ENCODE measurements at places on chromosomes 6 and 20.

DNA sequence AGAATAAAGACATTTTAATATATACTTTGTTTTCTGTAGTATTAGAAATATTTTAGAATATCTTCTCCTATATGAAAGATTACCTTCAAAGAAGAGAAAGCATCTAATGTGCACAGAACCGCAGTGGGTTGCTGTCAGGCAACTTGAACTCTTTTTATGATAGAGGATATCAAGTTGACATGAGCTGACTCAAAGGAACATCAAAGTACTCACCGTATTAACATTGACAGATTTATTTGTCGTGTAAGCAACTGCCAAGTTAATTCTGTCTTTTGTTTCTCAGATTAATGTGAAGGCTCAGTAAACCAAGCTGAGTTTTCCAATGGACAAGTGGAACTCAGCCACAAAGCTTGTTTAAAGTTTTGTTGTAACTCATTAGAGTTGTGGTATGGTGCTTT, 2.2 kb upstream of the GINM1 start:
- no peak for DNase-seq

- DNase-seq: no peak
These were observed 380.0 kb upstream of the GJE1 start for GRCh38 chr6:141752677-141753076.

- no peak for DNase-seq
These were observed 259.6 kb upstream of the EPHA7 start for GRCh38 chr6:93678841-93679454.

DNA sequence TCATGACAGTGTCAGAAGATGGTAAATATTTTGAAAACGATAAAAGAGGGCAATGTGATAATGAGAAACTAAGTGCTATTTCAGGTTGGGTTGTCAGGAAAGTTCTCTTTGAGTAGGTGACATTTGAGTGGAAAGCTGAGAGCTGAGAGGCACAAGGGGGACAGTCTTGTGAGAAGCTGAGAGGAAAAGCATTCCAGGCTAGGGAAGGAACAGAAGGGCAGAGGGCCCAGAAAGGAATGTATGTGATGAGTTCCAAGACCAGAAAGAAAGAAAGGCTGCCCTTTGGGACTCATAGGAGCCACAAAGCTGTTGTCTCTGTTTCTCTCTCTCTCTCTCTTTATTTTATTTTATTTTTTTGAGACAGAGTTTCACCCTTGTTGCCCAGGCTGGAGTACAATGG, 7.6 kb upstream of the RNF182 start:
- no peak for DNase-seq

DNA sequence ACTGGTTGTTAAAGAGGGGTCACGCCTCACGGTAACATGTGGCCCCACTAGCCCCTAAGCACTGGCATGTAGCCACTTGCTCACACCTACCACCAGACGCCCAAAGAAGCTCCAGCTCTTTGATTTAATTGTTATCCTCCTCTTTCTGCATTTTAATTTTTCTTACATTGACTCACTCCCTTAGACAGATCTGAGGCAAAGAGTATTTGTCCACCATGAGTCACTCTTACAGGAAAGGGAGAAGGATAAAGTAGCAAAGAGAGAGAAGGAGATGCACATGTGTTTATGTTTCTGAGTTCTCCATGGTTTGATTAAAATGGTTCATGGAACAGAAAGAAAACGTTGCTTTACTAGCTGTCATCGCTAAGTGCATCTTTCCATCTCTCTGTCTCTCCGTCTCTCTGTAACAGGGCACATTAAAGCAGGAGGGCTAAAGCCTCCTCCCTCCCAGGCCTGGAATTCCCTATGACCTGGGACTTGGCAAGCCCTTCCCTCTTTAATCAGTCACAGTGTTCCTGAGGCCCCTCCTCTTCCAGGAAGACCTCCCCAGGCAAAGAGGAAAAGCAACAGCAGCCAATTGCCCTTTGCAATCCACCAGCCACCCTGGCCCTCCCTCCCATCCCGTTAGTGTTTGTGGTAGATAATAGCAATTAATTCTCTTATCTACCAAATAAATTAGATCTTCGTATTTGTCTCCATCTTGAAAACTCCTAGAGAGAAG, 112.8 kb upstream of the TSHZ2 start:
- DNase-seq: no peak

- DNase-seq: no peak
These were observed 714.8 kb downstream of the EPM2A start for GRCh38 chr6:145020543-145020942.
